ENCODE measurements at places on chromosomes 12 and 14.

DNA sequence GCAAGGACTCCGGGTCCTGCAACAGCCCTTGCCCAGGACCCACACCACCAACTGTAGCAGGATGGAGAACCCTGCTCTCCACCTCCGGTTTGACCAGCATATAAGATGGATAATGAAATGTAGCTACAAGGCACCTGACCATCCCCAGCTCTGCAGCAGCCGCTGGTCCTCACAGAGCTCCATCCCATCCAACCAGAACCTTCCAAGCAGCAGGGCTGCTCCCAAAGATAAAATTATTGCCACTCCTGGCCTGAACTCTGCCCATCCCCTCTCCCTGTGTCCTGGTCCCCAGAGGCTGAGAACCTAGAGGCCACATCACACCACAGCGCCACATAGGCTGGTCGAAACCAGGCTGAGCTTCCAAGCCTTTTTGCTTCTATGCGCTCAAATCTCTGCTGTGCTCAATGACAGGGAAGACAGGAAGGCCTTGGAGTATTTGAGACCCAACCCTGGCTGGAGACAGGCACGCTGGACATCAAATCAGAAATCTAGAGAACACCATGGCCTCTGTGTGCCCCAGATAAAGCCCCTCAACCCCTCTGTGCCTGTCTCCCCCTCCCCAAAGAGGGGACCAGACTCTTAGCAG is 4.2 kb downstream of the CDK2AP1 start:
- no peak for DNase-seq

DNA sequence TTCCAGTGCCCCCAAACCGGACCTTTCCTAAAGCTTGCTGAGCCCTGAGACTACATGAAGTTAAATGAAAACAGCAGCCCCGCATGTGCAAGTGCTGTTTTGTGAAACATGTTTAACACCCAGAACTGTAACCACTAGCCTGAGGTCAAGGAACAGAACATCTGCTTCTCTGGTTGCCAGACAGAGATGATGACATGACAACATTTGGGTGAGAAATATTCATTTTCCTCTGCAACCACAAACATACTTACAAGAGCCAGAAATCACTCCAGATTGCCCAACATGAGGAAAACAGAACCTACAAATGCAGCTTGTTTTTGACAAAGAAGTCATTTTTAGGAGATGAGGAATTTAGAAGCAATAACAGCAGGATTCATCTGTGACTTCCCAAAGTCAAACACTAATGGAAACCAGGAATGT is 110.4 kb downstream of the BCAT1 start:
- no peak for DNase-seq

GRCh38 chr12:78888568-78888967 is 24.0 kb downstream of the SYT1 start:
- no peak for DNase-seq

DNA sequence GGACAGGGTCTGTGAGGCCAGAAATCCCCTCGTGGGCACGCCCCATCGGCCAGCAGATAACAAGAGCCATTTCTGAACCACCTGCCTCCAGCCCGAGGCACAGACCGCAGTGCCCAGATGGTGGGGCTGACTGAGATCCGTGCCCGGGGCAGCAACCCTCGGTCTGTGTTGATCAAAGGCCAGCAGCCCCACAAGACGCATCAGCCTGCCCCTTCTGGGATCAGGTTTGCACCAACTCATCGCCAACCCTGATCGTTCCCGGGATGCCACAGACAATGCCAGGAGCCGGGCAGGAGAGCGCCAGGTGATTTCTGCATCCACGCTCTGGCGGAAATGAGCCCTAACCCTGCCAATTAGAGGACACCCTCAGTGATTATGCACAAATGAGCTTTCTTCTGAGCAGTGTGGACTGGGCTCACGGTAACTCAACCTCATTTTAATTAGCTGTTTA is 64.5 kb downstream of the TESC start:
- DNase-seq: no peak

GRCh38 chr12:122473543-122474323 is 27.0 kb downstream of the ZCCHC8 start:
- no peak for DNase-seq

GRCh38 chr12:53754633-53755264 is 3.0 kb upstream of the CISTR start:
- DNase-seq: no peak

- DNase-seq: no peak
Observed at GRCh38 chr14:29607169-29607568, 320.5 kb downstream of the PRKD1 start.

GRCh38 chr14:22471545-22472121 is 117.4 kb downstream of the DAD1 start:
- no peak for DNase-seq

- DNase-seq: no peak
Observed at GRCh38 chr14:24298892-24299254, 707 bp downstream of the DHRS1 start.

- DNase-seq: no peak
Observed at GRCh38 chr12:69385038-69385437, 25.5 kb downstream of the YEATS4 start.

DNA sequence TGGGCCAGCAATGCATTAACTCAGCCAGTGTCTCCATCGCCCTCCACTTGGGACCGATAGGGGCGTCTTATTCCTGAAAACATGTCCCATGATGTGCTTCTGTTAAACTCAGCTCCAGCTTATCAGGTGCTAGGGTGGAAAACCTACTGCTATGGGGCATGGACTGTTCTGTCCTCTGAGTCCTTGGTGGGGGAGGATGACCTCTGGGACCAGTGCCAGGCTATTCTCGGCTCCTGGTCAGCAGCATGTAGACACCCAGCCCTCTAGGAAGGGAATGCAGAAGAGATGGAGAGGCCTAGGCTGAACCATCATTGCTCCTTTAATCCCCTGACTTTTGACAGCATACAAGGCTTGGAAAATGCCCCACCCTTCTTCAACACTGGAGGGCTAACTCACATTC is 486.2 kb downstream of the MED13L start:
- no peak for DNase-seq

DNA sequence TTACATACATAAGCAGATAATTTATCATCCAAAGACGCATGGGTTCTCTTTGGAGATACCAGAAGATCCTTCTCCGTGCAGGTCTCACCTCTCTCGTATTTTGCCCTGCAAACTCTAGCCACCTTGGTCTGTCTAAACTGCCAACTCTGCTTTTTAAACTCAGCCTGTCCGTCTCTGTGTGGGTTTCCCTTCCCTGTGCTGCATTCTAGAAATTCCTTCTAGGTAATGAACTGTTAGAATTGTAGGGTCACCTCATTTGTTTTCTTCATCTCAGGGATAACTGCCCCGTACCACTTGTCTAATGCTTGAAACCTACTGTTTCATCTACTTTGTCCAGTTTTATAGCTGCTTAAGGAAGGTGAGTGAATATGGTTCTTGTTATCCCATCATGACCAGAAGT is 45.4 kb upstream of the CCDC196 start:
- no peak for DNase-seq

DNA sequence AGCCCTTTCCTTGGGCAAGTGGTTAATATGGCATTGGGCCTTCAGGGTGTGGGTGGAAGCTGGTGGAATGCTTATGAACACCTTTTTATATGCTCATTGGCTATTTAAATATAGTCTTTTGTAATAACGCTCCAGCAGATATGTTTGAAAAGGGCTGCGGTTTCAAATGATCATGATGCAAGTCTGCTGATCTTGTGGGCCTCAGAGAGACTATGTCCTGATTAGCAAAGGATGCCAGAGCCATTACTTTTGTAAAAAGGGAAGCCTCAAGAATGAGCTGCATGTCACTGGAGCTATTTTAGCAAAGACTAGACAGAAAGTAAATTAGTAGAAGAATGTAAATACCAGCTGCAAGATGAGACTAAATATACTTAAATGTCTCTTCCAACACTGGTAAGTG is 200.5 kb downstream of the GXYLT1 start:
- DNase-seq: no peak

- no peak for DNase-seq
Observed at GRCh38 chr12:109611223-109611622, 37.6 kb downstream of the MVK start.

DNA sequence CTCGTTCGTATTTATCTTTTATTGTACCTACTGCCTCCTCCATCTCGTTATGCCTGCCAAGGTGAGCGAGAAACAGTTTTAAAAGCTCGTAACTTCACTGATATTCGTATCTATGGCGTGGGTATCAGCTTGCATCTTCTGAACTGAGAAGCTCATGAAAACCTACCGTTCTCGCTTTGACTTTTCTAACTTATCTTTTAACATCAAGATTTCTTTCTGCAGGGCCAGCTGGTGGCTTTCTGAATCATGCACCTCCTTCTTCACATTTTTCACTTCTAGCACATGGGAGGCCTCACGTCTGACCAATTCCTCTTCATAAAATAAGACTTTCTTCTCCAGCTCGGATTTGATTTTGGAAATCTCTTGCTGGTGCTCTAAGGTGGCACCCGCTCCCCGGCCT is 45.8 kb downstream of the AMN start:
- DNase-seq: no peak

DNA sequence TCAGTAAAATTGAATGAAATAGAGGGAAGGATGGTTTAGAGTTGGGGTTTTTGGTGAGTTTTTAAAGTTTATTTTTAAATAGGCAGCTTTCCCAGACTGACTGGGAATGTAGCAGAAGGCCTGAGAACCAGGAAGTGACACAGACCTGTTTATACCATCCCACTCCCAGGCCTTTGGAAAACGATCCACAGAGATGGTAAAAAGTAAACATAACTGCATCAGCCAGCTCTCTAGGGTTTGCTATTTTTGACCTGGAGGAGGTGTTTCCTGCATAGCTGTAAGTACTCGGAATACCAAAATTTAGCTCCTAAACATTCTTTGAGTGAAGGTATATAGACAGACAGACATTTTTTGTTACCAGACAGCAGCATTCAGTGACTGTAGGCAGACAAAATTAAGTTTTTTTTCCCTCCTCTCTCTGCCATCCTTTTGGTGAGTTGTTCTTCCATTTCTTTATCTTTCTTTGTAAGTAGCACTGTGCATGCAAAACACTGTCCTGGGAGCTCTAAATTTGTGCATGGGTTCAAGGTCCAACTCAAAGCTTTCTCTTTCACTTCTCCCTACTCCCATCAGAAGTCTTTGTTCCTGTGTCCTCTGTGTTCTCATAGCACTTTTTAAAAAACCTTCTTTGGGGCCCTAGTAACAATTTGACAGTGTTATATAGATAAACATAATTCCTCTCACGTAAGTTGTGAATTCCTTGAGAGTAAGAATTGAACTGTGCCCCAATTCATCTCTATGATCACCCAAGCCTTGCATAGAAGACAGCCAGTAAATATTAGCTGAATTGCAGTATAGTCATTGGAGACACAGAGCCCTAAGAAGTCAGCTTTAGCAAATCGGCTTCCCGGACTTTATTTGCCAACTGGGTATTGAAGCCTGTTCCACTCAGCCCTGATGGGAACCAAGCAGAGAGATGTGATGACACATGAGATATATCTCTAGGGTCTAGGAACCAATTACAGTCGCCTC is 37.4 kb downstream of the SUSD6 start:
- peak; percentile 46 for DNase-seq

Data from NCI-H187 treated with DMSO at 0.1 percent for 48 hours (cell line).